ENCODE measurements at places on chromosomes 5 and 9.

DNA sequence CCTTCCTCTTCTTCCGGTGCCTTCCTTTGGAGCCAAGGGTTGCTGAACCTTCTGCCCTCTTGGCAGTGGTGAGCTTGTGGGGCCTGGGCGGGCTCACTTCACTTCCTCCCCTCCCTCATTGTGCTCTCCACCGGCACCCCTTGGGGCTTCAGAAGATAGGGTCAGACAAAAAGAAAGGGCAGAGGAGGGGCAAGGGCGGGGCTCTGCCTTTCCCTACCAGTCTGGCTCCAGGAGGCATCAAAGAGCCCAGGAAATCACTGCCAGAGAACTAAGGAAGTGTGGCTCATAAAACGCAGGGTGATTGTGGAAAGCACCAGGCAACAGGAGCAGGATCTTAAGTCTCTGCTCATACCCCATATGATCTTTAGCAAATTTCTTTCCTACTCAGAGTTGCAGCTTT is 34.8 kb downstream of the ACOT12 start:
- DNase-seq = no peak

GRCh38 chr9:35609820-35610163 is 4.7 kb downstream of the TESK1 start:
- no peak for DNase-seq

- DNase-seq = no peak
Measured at GRCh38 chr5:66864240-66864884, 268.2 kb downstream of the MAST4 start.

DNA sequence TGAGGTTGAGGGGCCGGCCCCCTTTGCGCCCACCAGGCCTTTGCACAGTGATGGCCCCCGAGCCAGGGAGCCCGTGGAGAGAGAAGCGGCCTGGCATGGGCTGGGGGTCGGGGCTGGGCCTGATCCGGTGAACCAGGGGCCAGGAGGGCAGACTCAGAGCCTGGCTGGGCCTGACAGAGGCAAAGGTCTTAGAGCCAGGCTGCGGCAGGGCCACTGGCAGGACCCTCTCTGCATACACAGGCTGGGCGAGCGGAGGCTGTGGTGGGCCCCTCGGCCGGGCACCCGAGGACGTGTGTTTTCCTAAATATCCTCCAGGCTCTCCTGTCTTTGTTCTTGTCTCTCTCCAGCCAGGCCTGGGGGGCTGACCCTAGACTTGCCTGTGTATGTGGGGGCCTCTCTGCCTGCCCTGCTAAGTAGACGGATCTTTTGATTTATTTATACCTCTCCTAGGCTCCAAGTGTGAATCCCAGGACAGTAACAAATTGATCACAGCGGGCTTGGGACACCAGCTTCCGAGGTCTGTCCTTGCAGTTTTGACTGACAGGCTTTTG is 933 bp downstream of the NEK6 start:
- no peak for DNase-seq

DNA sequence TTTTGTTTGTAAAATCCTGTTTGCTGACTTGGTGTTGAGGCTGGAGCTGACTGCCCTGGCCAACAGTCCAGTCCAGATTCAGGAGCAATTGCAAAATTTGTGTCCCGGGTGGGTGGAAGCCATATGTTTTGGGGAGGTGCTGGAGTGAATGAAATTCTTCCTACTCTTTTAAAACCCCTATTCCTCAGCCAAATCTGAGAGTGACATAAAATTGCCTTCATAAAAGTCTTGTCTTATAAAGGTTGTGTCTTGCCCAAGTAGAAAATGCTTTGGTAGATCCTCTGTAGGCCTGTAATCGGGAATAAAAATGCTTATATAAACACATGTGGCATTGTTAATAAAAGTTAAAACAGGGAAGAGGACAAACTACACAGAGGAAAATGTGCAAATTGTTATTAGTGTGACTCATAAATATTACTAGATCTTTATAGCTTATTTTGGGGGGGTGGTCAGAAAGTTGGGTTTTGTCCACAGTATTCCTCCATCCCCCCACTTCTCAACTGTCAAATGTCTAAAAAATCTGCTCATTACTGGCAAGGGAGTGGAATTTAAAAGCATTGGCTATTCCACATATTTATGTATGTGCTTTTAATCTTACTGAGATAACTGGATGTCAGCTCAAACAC is 45.6 kb downstream of the NNT start:
- DNase-seq = no peak

DNA sequence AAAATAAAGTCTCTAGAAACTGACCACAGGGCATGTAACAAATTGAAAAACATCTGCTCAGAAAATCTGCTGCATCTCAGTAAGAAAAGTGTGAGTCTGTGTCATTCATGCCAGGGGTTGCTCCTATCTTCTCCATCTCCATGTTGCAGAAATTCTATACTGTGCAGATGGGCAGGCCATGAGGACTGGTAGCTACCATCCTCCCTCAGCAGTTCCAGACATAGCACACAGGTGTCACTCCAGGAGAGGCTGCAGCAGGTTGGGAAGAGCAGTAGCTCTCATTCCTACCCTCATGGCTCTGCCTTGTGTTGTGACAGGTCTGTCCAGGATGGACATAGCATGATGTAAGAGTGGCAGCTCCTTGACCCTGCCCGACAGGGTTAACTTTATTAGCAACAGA is 173.4 kb downstream of the NDUFS4 start:
- DNase-seq = no peak

DNA sequence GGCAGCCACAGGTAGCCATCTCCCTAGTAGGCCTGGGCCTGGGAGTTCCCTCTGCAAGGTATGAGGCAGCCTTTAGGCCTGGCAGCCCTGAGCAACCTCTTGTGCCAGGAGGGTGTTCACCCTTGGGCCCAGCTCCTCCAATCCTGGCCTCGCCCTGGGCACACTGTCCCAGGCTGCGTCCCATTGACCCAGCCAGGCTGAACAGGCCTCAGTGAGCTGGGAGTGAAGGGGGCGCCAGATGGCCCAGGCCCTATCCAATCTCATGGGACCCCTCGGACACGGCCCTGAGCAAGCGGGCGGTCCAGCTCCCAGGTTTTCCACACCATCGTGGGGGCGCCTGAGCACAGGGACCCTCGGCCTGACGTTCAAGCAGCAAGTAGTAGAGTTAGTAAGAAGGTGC is 14.5 kb downstream of the SH3GLB2 start:
- DNase-seq = no peak

DNA sequence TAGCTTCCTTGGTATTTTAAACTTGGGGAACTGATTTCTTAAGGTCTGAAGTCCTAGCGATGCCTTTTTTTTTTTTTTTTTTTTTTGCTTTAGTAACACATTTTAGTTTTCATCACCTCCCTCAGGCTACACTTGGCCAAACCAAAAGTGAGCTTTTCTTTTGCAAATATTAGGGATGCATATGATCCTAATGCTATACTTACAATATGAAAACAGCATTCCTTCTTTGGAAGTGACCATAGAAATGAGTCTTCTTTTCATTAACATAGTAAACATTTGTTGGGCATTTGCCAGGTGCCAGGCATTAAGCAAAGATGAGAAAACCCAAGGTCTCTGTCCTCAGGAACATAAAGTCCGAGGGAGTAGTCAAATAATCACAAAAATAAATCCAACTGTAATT is 189.8 kb downstream of the ALDH1A1 start:
- DNase-seq = no peak

DNA sequence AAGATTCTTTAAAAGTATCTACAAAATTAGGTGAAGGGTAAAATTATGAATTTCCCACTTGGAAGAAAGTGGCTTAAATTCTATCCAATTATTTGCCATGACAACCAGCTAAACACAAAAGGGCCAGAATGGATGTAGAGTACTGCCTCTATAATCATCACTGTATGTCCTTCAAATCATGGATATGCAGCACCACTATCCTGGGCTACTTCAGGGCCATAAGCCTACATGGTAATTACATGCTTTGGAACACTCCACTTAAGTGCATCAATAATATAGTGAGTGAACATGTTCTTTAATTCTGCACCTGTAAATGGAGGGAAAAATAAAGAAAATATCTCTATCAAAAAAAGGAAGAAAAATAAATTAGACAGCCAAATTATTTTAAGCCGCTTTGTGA is 575.2 kb downstream of the ISL1 start:
- peak; percentile 74 for DNase-seq

DNA sequence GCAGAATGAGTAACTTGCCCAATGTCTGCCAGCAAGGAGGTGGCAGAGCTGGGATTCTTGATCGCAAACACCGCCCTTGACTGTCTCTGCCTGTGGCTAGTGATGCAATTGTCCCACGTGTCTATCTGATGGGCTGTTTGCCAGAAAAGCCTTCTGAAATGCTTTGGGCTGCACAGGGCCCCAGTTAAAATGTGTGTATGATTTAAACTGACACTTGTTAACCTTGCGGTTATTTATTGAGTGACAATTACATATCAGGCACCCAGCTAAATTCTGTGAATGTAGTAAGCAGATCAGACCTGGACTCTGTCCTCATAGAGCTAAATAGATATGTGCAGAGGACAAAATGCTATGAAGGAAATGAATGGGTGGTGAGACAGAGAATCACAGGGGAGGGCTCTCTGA is 11.6 kb upstream of the IL12B start:
- DNase-seq = no peak

DNA sequence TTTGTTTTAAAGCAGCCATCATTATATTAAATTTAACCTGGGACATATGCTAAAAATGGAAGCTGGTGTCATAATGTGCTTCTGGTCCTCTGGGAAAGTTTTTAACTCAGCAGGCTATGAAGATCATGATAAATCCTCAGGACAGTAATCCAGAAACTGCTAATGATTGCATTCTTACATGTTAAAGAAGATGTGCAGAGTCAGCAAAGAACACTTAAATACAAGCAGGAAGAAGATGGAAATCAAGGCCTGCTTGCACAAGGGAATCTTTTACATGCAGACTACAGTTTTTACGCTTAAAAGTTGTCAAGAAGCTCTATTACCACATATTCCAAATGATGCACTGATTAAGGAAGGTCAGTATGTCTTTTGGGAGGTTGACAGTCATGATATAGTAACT is 246.0 kb upstream of the PTPRD start:
- no peak for DNase-seq

GRCh38 chr5:133383580-133383939 is 228.8 kb downstream of the FSTL4 start:
- DNase-seq = no peak

DNA sequence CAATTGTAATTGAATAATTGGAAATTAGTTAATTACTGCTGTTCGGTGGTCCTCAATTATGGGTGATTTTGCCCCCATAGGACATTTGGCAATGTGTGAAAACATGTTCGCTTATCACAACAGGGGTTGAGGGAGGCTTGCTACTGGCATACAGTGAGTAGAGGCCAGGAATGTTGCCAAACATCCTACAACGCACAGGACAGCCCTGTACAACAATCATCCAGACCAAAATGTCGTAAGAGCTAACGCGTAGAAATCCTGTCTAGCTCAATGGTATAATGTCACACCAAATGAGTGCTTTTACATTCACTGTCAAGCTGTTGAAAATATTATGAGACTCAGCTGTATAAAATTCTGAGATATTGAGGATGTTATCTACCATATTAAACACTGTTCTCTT is 464.4 kb upstream of the TUSC1 start:
- no peak for DNase-seq

DNA sequence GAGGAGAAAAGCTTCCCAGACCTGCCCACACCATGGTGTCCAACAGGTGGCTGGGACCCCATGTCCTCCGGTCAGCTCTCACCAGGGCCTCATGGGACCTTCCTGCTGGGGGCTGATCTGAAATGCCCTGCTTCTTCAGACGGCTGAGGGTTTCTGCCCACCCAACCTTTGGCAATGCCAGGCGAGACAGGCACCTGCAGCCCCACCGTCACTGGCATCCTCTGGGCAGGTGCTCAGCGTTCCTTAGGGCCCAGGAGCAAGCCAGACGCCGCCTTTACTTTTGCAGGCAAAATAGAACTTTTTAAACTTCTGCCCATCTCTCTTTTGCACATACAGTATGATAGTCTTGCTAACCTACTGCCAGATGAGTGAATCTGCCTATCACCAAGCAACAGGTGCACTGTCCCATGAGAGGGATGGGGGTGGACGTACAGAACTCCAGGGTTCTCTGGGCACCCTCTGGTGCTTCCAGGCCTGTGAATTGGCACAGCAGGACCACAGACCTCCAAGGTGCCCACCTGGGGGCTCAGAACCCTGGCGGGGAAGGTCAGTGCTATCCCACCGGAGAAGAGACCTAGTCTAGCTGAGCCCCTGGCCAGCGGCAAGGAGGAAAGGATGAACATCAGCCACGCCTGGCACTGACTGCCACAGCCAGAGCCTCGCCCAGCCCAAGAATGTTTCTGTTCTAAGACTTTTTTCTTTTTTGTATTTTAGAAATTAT is 7.5 kb downstream of the OBP2B start:
- DNase-seq = no peak

DNA sequence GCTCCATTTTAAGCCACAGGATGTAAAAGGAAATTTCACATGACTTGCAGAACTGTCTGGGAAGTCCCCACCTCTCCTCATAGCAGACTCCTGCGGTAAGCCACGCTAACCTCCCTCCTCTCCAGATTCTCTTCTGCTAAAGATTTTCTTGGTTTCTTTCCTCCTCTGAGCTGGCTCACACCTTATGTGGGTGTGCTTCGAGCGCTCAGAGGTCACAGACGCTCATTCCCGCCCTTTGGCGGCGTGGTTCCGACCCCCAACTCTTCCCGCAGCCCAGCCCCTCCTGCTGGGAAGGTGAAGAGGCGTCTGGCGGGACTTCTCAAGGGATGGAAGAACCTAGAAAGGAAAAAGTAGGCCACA is 32.9 kb upstream of the CDK20 start:
- DNase-seq = no peak

DNA sequence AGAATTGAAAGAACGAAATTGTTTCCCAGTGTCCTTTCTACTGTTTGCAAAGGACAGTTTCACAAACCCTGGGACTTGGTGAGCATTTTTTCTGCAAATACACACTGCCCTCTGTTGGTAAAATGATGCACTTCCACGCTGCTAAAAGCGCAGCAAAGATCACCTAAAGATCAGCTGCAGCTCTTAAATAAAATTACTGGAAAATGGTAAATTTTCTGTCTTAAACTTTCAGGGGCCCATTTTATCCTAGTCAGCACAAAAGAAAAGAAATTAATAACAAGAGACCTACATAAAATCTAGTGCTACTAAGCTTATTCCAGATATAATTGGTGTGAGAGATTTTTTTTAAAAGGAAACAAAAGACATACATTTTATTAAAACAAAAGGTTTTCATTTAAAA is 566.0 kb downstream of the CAAP1 start:
- no peak for DNase-seq

DNA sequence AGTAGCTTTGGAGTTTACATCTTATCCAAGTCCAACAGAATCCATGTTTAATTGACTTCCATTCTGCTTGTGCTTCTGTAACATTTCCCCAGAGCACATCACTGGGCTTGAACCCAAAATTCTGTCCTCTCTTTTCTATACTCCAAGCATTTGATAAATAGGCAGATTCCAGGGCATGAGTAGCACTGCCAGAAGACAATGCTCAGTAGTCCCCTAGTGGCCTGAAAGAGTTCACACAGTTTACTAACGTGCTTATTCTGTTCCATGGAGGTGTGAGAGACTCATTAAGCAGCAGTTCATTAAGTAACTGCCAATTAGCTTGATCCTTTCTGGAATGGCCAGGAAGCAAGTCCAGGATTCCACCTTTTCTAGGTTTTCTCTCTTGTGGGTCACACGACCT is 9.4 kb upstream of the GABRA6 start:
- DNase-seq = no peak
